ENCODE measurements at places on chromosomes 16 and 17. TPM values are rescaled to one million over a fixed set of nuclear protein-coding genes. Genes with fewer than 3 reads are reported as not detected.

- no peak for DNase-seq
These were observed 88.6 kb downstream of the RPTOR start for GRCh38 chr17:80633207-80633606.

CCDC78 gene
- polyA plus RNA-seq = 1.9 TPM

DNA sequence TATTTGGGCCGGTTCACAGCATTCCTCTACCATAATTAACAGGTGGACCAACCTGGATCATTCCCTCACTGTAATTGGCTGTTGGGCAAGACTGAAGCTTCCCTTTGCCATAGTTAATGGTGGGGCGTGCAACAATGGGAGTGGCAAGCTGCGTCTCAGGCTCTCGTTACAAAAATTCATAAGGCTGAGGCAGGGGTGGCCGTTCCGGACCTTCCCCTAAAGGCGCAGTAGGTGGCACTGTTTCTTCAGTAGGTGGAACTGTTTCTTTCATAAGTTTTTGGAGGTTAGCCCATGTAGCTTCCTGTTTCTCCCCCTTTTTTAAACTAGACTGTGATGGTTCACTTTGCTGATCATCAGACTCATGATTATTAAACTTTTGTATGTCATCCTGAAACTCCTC, 17.0 kb upstream of the TMC5 start:
- no peak for DNase-seq

MAP1LC3B gene
- polyA plus RNA-seq = 44.7 TPM

DNA sequence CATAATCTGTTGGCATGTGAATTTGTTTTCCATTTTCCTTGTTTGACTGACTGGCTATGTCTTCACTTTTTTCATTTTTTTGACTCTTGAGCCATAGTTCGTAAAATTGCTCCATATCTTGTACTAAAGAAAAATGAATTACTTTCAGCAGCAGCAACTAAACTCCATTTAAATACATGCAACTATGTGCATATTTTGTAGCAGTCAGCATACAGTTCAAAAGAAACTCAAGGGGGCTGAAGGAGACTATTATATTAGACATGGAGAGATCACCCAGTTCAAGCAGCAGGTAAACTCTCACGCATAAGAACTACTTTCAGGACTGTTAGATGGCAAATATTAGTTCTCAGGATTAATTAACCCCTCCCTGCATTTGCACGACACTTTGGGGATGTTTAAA, 13.6 kb upstream of the TXNDC11 start:
- DNase-seq = no peak

CAMKK1 gene
- polyA plus RNA-seq = 15.4 TPM

GRCh38 chr16:18834864-18835263, 33.5 kb upstream of the ARL6IP1 start:
- DNase-seq = no peak

CFDP1 gene
- polyA plus RNA-seq = 121 TPM

DNA sequence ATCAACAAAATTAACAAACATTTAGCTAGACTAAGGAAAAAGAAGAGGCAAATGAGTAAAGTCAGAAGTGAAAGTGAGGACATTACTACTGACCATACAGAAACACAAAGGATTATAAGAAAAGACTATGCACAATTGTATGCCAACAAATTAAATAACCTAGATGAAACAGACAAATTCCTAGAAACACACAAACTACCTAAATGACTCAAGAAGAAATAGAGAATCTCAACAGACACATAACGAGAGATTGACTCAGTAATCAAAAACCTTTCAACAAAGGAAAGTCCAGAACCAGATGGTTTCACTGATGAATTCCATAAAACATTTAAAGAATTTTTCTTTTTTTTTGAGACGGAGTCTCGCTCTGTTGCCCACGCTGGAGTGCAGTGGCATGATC, 35.7 kb upstream of the MYLK3 start:
- no peak for DNase-seq

GRCh38 chr16:65312071-65312470, 190.2 kb upstream of the CDH11 start:
- no peak for DNase-seq

DNA sequence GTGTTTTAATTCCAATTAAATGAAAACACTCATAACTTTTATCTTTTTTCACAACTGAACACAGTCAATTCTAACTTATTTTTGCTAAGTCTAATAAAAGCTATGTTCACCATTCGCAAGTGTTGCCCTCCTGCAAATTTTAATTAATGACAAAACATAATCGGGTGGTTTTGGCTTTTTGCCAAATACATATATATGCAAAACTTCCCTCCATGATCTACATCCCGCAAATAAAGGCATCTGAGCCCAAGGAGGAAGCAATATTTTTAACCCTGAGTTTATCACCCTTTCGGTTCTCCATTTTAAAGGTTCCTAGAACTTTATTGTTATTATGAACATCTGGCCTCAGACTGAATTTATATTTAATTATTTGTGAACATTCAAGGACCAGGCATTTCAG, 507.9 kb downstream of the CDH13 start:
- no peak for DNase-seq

DNA sequence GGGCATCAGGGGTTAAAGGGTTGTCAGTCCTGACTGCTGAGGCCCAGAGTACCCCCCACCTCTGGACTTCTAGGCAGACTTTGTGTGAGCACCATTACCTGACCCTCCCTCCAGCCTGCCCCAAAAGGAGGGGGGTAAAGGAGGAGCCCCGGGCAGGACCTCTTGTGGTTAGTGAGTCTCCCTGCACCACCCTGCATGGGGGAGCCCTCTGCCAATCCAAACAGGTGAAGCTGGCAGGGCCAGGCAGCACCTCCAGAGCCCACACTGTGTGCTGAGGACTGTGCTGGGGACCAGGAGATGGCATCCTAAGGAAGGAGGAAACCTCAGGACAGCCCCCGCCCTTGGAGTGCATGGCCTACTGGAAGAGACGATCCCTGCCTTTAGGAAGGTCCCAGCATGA, 2.6 kb upstream of the KRT14 start:
- DNase-seq = no peak

GRAPL gene
- polyA plus RNA-seq = 3.4 TPM

- peak; percentile 68 for DNase-seq
These were observed 1.1 kb upstream of the STUB1 start for GRCh38 chr16:678858-679813.
